CD4-positive, alpha-beta memory T cell (primary cell): ENCODE measurements at places on chromosomes 12 and 14. TPM values are rescaled to one million over a fixed set of nuclear protein-coding genes. Genes with fewer than 3 reads are reported as not detected.

- DNase-seq: no peak
Measured at GRCh38 chr14:30243805-30244204, 315.2 kb upstream of the G2E3 start.

- no peak for DNase-seq
Measured at GRCh38 chr14:100861188-100861936, 35.4 kb downstream of the MEG3 start.

The FGF6 gene
- total RNA-seq: not detected

The GLIPR1L1 gene
- not detected for total RNA-seq

DNA sequence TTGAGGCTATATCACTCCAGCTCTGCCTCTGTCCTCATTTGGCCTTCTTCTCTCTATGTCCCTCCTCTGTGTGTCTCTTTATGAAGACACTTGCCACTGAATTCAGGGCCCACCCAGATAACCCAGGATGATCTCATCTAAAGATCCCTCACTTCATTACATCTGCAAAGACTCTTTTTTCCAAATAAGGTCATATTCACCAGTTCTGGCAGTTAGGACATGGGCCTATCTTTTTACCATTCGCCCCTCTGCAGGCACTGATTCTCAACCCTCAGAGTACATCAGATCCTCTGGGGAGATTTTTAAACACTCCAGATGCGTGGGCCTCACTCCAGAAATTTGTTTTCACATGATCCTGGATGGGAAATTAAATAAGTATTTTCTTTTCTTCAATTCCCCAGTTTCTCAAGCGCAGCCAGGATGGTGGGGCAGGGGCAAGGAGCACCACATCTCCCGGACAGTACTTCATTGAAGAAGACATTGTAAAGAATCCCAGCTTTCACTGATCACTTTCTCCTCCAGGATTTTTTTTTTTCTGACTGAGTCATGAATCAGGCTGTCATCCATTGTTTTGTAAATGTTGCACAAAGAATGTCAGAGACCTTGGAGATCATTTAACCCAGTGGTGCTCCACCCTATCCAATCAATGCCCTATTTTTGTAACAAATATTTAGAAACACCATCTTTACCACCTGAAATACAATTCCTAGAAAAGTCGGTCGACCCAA lies 27.4 kb downstream of the CRACR2A start:
- no peak for DNase-seq

DNA sequence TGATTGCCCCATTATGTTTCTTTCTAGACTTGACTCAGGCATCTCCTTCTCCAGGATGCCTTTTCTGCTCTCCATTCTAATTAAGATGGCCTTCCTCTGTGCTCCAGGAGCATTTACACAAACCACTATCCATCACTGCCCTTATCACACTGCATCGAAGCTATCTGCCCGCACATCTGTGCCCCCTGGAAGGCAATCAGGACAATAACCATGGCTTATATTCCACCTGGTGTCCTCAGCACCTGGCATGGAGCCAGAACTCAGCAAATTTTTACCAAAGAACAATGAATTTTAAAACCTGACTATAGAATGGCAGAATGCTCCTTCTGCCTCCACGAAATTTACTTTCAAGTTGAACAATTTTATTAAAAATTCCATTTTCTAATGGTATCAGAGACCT lies 465.8 kb downstream of the APAF1 start:
- no peak for DNase-seq

The ARMH4 gene
- total RNA-seq: not detected

The PGF gene
- not detected for total RNA-seq

- no peak for DNase-seq
Measured at GRCh38 chr12:80101126-80101525, 1.8 kb downstream of the OTOGL start.

DNA sequence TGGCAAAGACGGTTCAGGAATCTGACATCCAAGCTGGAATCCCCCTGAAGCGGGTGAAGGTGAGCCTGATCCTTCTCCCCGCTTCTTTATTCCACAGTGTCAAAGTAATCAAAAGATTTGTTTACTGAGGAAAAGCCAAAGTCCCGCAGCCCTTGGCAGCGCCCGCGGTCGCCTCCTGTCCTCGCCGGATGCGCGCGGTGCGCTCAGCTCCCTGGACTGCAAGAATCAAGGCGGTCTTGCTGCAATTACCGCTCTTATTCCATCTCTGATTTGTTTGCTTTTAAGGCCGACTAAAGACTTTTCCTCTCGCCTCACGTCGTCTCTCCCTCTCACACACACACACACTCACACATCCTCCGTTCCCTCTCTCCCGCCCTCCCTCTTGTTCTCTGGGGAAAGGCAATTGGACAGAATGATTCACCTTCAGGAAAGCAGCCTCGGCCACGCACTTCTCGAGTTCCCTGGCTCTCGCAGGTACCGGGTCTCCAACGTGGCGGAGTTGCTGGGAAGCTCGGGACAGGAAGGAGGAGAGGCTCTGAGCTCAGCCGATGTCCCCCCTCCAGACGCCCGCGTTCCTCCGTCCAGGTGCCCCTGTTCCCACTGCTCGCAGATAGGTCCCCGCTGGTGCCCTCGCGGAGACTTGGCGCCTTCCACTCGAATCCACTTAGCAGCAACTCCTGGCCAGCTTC lies 68.6 kb upstream of the USP15 start:
- DNase-seq: peak; percentile 14

GRCh38 chr14:37413504-37414003 lies 181.5 kb downstream of the FOXA1 start:
- no peak for DNase-seq

DNA sequence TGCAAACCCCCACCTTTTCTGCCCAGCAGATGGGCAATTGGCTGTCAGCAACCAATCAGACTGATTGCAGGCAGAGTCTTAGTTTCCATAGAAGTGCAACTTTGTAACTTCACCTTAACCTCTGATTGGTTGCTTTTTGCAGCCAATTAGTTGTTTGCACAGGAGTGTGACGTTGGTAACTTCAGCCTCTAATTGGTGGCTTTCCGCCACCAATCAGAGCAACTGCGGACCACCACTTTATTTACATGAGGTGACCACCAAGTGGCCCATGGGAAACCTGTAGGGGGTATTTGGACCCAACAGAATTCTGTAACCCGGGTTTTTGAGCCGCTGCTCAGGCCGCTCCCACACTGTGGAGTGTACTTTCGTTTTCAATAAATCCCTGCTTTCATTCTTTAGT lies 32.3 kb downstream of the CDKN1B start:
- DNase-seq: no peak

DNA sequence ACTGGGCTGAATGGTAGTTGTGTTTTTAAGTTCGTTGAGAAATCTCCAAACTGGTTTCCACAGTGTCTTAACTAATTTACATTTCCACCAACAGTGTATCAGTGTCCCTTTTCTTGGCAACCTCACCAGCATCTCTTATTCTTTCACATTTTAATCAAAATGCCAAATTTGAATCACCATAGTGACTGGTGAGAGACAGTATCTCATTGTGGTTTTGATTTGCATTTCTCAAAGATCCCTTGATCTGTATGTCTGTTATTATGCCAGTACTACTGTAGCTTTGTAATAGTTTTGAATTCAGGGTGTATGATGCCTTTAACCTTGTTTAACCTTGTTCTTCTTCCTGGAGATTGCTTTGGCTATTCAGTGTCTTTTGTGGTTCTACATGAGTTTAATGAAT lies 2.2 kb upstream of the EIF2S3B start:
- DNase-seq: no peak

GRCh38 chr12:5273709-5274108 lies 158.2 kb upstream of the NTF3 start:
- no peak for DNase-seq

DNA sequence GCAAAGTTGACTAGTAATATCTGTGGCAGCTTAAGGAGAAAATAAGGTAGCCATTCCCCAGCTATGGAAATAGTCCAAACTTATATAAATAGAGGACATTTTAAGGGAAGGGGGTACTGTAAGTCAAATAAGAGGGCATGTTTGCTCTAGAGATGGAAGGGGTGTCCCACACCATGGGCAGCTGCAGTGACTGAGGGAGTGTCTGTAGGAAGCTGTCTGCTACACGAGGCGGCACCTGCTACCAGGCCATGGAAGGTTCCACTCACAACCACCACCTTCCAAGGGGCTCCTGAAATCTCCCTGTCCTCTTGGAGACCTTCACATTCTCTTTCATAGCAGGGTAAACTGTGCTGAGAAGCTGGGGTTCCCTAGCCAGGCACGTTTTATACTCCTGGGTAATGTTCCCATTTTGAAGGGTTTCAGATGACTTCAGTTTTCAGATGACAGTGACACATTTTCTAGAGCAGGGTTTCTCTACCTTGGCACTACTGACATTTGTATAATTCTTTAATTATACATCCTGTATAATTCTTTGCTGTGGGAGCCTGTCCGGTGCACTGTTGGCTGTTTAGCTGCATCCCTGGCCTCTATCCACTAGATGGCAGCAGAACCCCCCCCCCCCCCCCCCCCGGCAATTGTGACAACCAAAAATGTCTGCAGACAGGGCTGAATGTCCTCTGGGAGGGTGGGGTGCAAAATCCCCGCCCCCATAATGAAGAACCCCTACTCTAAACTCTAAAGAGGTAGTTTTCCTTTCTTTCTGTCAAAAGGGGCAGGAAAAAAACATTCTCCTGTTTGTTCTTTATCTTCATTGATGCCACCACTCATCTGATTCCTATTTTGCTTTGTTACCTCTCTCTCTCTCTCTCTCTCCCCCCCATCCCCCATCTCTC lies 11.6 kb upstream of the SMCO2 start:
- DNase-seq: no peak

The TBX5 gene
- not detected for total RNA-seq

DNA sequence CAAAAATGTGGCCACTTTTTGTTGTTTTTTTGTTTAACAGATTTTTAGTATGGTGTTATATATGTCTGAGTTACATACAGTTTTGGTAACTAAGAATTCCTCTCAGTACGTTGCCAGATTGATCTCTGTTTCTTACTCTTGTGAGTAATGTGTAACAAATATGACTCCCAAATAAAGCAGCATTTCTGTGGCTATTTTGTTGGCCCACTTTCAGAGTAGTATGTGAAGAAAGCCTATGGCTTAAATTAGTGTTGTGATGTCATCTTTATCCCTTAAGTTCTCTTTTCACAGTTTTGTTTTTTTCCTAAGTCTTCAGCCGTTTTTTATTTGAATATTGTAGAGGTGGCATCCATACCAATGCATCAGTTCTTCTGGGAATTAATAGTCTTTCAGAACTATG lies 10.7 kb downstream of the PCNX4 start:
- no peak for DNase-seq
